ENCODE measurements at places on chromosomes 3 and 15.

DNA sequence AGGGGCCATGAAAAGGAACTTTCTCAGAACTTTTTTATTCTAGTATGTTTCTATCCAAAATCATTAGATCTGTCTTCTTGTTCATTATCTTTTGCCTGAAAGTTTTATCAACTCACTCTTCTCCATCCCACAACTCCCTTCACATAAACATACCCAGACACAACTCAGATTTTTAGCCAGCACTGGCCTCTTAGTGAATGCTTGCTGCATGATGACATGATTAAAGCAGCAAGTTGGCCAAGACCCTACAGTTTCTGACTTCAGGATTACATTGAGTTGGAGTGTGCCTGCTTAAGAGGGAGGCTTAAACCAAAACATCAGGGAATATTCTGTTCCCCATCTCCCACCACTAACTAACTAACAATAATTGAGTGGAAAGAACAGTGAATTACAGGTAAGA lies 38.1 kb downstream of the PLSCR2 start:
- DNase-seq = no peak

DNA sequence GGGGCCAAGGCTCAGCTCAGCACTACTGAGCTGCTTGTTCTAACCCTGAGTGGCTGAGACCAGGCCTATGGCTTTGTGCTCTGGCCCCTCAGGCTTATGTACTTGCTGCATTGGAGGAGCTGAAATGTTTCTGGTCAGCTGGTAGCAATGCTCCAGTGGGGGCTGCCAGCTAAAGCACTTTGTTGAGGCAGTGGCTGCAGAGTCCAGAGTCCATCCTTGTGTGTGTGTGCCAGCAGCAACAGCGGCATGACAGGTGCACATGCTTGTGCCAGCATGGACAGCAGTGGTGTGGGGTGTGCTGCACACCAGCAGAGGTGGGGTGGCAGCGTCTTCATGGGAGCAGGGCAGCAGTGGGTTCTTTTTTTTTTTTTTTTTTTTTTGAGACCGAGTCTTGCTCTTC lies 169.1 kb downstream of the VPS8 start:
- DNase-seq = no peak

GRCh38 chr3:52242039-52242438 lies 3.1 kb upstream of the TWF2 start:
- no peak for DNase-seq

DNA sequence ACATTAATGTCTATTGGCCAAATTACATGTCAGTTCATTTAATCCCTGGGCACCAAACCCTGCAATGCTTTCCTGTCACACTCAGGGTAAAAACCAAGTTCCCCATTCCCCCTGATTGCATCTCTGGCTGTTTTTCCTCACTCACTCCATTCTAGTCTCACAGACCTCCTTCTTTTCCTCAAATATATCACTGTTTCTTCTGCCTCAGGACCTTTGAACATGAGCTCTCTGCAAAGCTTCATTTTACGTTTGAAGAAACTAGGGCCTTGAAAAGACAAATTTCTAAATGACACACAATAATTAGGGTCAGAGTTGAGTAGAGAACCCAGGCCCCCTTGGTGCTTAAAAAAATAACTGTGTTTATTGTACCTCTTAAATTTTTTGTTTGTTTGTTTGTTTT lies 230.6 kb downstream of the THRB start:
- DNase-seq = no peak

DNA sequence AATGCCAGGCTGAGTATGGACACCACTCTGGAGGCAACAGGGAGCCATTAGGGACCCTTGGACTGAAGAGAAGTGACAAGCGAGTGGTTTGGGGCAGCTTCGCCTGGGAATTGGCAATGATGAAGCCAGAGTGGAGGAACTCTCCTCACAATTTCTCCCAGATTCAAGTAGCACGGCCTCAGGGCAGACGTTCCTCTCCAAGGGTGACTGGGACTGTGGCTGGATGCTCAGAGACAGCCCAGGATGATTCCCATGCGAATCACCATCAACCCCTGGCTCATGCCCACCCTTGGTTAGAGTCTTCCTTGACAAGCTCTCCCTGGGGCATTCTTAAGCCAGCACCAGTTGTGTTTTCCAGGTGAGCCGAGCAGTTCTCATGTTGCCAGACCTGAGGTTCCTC lies 16.3 kb upstream of the DOCK3 start:
- no peak for DNase-seq

DNA sequence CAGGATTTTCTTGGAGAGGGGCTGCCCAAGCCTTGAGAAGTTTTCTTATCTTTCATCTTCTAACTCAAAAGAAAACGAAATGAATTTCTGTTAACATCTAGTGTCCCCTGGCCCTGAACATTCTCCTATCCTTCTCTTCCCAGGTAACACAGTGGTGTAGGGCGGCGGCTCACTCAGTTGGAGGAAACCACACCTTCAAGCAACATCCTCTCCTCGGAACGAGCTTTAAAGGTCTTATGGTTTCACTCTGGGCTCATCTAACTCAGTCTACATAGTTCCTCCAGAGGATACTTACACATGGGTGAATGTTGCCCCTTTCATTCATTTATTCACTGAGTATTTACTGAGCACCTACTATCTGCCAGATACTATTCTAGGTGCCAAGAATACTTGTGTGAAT lies 31.0 kb upstream of the KLHL6 start:
- no peak for DNase-seq

- no peak for DNase-seq
Measured at GRCh38 chr3:55376753-55377347, 110.3 kb downstream of the WNT5A start.

DNA sequence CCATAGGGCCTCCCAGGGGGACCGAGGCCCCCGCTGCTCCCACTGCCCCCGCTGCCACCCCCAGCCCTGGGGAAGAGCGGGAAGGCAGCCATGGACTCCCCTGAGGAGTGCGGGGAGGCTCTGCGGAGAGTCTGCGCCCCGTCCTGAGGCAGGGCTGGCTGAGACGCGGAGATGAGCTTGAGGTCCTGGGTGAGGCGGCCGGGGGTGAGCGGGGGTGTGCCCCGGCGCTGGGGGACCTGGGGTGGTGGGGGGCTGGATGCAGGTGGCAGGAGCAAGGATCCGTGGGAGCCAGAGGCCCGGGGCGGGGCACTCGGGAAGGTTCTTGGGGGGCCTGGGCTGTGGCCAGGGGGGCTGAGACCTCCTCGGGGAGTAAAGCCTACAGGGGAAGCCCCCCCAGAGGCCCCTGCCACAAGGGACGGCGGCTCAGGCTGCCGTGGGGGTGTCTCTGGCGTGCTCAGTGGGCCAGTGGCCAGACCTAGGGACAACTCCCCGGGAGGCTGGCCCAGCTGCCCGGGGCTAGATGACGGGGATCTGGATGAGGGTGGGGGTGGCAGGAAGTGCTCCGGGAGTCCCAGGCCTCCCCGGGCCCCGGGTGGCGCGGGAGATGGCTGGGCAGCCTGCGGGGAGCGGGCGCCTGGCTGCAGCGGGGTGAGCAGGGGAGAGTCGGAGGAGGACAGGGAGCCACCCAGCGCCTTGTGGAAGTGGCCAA lies 45.9 kb downstream of the HCN4 start:
- DNase-seq = no peak

Measured in stimulated activated CD4-positive, alpha-beta T cell treated with anti-CD3 and anti-CD28 coated beads, Interleukin-12 subunit alpha, Interleukin-12 subunit beta, amount 100 ng/mL, for 4 hours (primary cell).